ENCODE measurements at places on chromosomes 5 and 9.

GRCh38 chr5:5344051-5344571, 78.4 kb upstream of the ICE1 start:
- no peak for DNase-seq

GRCh38 chr9:95171001-95171400, 146.5 kb downstream of the FANCC start:
- no peak for DNase-seq

DNA sequence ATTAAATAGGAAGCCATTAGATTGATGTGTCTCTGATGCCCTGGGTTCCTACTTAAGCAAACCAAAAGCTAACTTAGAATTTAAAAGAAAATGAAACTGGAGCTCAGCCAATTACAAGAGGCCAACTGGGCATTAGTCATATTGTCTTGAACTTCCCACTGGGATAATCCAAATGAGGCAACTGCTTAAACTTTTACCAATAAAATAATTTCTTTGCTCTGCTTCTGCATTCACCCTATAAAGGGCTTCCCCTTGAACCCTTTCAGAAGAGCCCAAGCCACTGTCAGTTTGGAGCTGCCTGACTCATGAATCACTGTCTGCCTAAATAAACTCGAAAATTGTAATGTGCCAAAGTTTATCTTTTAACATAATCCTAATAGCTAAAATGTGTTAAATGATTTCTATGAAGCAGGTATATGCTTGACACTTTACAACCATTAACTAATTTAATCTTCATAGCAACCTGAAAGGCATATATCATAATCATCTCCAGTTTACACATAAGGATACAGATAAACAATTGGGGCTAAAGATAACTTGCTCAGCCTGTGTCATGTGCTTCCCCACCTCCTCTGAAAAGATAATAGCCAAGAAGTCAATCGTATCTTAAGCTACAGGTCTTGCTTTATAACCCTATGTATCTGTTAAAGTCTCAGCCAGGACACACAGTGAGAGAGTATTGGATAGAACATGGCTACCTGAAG, 11.5 kb downstream of the GPR150 start:
- DNase-seq = no peak

GRCh38 chr9:36488389-36488756, 84.3 kb upstream of the MELK start:
- DNase-seq = no peak

- no peak for DNase-seq
Measured at GRCh38 chr9:125460883-125461635, 199.4 kb downstream of the GAPVD1 start.

GRCh38 chr5:40776658-40776977, 20.9 kb upstream of the TTC33 start:
- DNase-seq = no peak

- DNase-seq = no peak
Measured at GRCh38 chr5:1538741-1539392, 15.1 kb upstream of the LPCAT1 start.

DNA sequence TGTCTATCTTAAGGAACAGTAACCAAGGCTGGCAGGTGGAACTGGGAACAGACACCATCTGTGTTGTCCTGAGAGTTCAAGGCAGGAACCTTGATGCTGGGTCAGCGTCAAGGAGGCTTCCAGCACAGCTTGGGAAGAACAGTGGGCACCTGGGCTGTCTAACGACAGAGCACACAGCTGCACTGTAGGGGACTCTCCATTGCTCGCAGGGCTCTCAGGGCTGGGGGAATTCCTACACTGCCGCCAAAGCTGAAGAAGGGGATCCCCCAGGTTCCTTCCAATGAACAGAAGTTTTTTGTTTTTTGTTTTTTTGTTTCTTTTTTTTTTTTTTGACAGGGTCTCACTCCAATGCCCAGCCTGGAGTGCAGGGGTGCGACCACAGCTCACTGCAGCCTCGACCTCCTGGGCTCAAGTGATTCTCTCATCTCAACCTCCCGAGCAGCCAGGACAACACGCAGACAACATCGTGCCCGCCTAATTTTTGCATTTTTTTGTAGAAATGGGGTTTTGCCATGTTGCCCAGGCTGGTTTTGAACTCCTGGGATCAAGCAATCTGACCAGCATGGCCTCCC, 81.9 kb downstream of the PTPN3 start:
- DNase-seq = no peak

DNA sequence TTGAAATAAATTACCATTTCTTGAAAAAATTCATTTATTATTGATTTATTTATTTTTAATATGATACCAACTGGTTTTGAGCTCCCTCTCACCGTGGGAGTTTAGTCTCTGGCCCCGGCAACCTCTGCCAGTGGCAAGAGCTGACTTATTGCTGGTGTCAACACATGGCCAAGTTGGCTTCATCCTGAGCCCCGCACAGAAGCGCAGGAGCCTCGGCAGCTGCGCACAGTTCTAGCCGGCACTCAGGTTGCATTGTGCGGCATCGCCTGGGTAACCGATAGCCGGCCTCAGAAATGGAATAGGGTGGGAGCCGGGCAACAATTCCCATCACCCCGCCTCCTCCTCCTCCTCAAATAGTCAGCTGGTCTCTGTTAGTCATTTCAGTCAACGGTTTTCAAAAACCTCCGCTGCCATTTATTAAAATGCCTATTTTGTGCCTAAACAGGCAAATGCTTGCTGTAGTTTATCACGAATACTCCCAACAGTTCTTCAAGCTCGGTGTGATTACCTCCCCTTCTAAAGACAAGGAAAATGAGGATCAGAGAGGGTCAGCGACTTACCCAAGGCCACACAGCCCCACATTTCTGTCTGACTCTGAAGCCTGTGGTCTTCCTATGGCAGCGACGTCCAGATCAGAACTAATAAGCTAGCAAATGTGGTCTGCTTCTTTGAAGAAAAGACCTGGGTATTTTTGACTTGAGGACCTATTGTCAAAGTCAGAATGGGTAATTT, 15.7 kb upstream of the MSX2 start:
- no peak for DNase-seq

- no peak for DNase-seq
Measured at GRCh38 chr9:23278561-23278960, 547.5 kb downstream of the ELAVL2 start.

- no peak for DNase-seq
Measured at GRCh38 chr5:54080831-54081230, 229.5 kb downstream of the ARL15 start.

DNA sequence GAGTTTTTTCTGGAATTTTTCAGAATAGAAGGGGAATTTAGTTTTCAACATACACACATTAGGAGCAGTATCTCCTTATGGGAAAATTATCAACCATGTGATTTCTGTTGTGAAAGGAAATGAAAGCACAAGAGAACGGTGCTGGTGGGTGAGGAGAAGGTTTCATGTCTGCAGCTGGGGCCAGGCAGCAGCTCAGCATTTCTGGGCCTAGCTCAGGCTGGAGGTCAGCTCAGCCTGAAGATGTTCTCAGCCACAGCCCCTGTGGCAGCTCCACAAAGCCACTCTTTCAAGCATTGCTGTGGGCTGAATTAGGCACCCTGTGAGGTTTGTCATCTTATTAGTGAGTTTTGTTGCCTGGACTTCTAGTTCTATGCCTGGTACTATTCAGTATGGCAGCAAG, 90.3 kb downstream of the DIRAS2 start:
- no peak for DNase-seq

DNA sequence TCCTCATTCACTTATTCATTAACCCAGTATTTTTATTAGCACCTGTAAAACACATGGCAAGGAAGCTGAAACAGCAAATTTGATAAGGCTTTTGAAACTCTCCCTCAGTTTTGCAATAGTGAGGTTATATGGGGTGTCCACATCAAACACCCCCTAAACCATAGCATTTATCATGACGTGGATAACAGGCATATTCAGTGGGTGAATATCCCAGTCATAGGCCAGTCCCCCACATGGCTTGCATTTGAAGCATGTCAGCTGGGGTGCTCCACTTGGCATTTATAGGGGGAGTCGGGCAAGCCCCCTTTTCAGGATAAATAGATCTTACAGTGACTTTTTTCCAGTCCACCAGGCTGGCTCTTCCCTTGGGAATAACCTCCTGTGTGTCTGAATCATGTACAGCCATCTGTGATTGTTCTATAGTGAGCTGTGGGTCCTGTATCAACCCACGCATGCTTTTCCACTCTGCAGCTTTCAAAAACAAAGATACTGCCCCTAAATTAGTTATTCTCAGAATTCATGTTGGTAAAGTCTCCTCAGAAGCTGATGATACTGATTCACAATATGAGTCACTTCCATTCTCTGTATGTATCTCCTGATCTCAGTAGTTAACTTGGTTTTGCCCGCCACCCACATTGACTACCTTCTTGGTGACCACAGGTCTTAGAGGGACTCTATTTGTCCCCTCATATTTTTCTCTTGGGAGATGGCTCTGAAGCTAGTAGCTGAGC, 84.4 kb upstream of the SPIN1 start:
- DNase-seq = no peak

- DNase-seq = no peak
Measured at GRCh38 chr9:25857147-25857546, 178.9 kb upstream of the TUSC1 start.

GRCh38 chr5:142170254-142170953, 61.8 kb downstream of the NDFIP1 start:
- no peak for DNase-seq

- no peak for DNase-seq
Measured at GRCh38 chr5:160382346-160382745, 11.9 kb upstream of the C1QTNF2 start.
